SHP77 (cell line): ENCODE measurements at places on chromosomes 5 and 9.
A peak's percentile ranks its signal among the peaks of the same experiment; 100 is the strongest.

DNA sequence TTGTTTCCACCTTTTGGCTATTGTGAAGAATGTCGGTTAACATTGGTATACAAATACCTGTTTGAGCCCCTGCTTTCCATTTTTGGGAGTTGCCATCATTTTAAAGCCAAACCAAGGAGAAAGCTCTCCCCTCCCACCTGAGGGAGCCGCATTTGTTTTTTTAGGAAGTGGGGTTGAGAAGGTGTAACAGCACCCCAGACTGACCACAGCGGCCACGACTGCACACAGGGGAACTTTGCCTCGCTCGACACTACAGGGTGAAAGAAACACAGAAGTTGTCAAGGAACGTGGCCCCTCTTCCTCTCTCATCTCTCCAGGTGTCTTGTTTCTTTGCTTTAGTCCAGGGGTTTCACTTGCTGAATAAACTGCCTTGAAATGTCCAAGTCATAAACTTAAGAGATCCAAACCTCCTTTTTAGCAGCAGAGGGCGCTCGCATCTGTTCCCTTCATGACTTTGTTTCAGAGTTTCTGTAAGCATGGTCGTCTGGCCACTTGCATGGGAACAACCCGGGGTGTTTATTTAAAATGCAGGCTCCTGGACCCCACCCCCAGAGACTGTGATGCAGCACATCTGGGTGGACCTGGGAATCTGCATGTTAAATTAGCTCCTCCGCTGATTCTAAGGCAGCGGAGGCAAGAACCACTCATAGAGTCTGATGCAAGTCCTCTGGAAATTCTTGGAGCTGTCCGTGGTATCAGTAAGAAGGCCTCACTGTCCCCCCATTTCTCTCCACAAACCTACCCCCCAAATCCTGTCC, 2.1 kb upstream of the TTLL11 start:
- DNase-seq, result peak; percentile 73

DNA sequence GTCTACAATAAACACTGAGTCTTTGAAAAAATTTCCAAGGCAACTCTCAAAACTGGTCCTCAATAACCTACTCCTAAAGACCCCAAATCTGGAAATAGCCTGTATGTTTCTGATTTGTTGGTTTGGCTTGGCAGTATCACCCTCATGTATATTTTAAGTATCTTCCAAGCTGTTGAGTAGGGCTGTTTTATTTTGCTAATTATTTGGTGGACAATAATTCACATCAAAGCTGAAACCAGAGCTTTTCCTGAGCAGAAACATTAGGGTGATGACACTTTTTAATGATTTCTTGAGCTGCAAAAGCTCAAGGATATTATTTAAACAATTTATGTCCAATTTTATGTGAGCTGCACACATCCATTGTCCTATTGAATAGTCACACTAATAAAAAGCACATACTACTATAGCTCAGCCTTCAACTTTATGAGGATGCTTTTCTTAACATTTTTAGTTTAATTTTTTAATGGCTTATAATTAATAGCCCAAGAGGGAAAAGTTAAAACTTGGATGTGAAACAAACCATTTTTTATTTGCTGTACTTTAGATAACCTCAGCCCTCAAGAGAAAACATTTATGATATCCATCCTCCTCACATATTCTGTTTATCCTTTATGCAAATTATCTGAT, 393.1 kb downstream of the TAF11L14 start:
- no peak for DNase-seq

GRCh38 chr5:135036405-135036804, 2.4 kb upstream of the PITX1 start:
- DNase-seq, result no peak

DNA sequence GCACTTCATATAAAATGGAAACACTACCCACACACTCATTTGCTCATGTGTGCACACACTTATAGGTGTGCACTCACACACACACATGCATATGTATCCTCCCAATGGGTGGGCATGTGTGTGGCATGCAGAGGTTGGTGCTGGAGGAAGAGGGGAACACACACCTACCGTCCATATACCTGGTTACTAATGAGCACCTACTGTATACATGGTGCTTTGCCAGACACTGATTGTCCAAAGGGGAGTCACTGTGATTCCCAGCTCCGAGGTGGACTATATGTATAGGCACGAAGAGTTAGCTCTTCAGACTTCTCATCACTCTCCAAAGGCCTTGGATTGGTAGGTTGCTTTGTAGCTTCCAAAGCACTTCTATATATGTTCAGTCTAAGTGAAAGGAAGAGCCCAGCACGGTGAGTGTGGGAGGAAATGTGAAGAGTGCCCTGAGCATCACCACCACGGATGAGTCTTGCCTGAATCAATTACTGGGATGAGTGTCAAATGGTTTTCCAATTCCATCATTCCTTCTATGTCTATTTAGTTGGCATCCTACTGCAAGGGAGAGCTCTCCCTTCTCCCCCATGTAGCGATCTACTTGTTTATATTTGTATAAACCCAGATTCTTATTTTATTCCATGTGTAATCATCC, 12.6 kb upstream of the ERGIC1 start:
- DNase-seq, result no peak

- no peak for DNase-seq
Measured at GRCh38 chr5:55360190-55360589, 52.4 kb downstream of the MTREX start.

GRCh38 chr9:18800579-18800978, 232.4 kb downstream of the SAXO1 start:
- DNase-seq, result no peak

DNA sequence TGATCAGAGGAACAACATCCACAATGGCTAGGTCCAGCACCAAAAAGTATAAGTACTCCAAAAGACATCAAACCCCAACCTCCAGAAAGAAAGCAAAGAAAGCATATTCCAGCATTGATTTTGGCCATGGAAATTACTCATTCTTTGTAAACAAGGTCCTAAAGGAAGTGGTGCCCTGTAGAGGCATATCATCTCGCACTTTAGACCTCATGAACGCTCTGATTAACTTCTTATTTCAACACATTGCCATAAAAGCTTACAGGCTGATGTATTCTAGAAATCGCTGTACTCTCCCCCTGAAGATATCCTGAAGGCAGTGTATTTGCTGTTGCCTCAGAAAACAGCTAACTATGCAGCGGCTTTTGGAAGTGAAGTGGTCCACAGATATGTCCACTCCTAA, 82.7 kb upstream of the TNPO1 start:
- no peak for DNase-seq

DNA sequence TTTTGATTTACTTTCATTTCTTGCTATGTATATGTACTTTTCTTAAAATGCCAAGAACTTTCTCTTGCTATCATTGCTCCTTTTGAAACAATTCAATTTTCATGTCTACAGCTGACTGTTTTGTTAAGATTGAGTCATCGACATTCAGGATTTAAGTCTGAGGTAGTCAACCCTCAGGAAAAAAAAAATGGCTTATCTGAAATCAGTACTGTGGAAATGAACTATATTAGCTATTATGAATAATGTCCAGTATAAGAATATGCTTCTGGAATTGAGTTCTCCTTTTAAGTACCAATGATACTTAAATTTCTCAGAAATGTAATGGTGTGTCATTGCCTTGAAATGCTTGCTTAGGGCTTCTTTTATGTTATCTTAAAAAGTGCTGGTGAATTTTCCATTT, 37.9 kb downstream of the TNFAIP8 start:
- DNase-seq, result no peak

DNA sequence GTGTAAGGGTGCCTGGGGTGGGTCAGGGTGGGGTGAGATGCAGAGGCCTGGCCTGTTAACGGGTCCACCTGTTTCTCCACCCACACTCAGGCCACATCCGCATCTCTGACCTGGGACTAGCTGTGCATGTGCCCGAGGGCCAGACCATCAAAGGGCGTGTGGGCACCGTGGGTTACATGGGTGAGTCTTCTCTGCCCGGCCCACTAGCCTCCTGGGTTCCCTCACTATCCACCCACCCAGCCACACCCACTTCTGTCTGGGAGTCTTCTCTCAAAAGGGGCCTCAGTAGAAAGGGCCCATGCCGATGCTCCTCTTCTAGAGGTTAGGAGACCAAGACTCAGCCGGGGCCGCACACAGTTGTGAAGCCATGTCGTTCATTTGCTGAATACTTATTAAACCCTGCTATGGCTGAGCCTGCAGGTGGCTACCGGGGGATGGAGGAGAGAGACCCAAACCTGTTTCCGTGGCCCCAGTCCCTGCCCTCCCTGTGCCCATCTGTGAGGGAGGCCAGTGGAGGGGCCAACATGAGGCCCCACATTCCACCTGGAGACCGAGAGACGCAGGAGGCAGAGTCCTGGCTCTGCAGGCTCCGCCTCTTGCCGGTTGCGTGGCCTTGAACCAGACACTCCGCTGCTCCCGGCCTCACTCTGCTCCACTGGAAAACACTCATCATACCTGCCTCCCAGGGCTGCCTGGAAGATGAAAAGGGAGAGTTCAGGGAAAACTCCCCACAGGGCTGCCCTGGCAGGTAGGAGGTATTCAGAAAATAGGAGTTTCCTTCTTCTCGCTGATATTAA, 8.7 kb downstream of the GRK6 start:
- no peak for DNase-seq

DNA sequence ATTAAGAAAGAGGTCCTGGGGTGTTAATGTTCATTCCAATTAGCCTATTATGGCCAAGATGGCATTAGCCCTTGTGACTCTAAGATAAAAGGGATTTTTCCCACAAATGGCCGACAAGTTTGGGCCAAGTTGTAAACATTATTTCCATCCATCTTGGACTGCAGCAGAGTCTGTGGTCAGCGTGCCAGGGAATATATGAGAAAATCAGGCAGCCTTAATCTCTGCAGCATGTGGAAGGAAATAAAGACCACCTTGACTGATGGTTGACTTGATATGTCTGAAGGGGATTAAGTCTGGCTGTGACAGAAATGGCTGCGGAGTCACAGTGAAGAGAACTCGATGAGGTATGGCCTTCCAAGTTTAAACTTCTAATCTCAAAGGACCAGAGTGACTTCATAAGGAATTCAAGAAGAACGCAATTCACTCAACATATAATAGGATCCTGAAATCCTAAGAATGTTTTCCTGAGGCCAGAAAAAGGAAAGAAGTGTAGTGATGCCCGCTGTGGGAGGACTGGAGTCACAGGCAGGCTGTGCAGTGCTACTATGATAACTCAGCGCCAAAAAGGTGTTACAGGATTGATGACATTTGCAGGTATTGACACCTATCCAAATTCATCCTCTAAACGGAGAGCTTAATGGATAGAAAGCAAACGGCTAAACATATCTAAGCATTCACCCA, 287.1 kb downstream of the SEC61B start:
- DNase-seq, result no peak

- no peak for DNase-seq
Measured at GRCh38 chr9:137160716-137161557, 8.9 kb downstream of the LRRC26 start.

DNA sequence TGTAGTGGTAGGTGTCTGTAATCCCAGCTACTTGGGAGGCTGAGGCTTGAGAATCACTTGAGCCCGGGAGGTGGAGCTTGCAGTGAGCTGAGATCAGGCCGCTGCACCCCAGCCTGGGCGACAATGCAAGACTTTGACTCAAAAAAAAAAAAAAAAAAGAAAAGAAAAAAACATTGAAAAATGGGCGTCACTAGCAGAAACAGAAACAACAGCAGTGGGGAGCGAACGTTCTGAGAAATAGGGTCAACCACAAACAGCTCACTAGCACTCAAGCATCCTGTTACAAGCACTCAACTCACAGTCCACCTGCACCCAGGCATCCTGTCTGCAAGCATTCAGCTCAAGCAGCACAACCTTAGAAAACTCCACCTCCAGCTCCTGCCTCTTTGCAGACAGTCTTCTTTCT, 17.2 kb downstream of the TRIM14 start:
- no peak for DNase-seq

GRCh38 chr9:71628247-71628646, 140.1 kb downstream of the CEMIP2 start:
- no peak for DNase-seq

- DNase-seq, result no peak
Measured at GRCh38 chr5:143593723-143594122, 190.2 kb upstream of the NR3C1 start.

- DNase-seq, result no peak
Measured at GRCh38 chr5:104913841-104914281, 1351.3 kb upstream of the NUDT12 start.

DNA sequence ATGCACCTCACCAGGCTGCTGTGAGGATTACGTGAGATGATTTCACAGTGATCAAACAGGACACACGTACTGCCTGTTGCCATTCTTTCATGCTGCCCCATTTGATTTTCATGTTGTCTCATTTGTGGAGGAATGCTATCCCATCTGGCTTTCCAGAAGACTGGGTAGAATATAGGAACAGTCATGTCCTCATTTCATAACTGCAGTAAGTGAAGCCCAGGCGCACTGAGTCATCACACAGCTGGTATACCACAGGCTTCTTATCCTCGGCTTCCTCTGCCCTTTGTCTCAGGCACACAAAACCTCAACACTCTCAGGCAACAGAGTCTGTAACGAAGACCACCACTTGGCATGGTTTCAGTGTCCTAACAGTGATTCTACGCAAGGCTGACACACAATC, 62.3 kb downstream of the LHFPL2 start:
- no peak for DNase-seq

DNA sequence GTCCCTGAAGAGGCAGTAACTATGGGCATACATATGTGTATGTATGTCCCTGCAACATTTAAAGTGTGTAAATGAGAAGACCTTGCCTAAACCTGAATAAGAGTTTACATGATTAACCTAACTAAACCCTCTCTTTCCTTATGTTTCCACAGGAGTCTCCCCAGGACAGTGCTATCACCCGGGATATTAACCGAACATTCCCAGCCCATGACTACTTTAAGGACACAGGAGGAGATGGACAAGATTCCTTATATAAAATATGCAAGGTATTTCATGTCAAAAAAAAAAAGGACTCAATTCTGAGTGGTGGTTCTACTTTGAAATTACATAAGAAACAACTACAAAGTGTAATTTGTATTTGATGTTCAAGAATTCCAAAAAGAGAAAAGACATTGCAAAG, 31.7 kb downstream of the GPR21 start:
- no peak for DNase-seq

DNA sequence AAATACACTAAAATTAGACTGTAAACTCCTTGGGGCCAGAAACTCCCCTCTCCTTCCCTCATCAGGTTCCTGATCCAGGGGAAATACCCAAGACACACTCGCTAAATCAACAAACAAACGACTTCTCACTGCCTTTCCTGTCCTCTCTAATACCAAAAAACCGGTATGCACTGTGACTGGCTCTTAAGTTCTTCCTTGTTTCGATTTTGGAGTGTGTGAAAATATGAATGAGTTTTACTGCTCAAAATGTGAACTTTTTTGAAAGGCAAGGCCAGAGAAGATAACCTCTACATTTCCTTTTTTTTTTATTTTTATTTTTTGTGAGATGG, 81.1 kb upstream of the EPB41L4B start:
- no peak for DNase-seq
